ENCODE measurements at places on chromosomes 4 and X. TPM values are rescaled to one million over a fixed set of nuclear protein-coding genes. Genes with fewer than 3 reads are reported as not detected.

MAGEE1 gene
- 2.7 TPM for total RNA-seq

SPANXN4 gene
- total RNA-seq, result not detected

RASL11B gene
- total RNA-seq, result 2.1 TPM

XG gene
- 6.4 TPM for total RNA-seq

CDS1 gene
- 4.5 TPM for total RNA-seq

FGFBP1 gene
- total RNA-seq, result 5.7 TPM

GATA1 gene
- 0.41 TPM for total RNA-seq

MAGIX gene
- 3.5 TPM for total RNA-seq

HPGDS gene
- 2.8 TPM for total RNA-seq

PRICKLE3 gene
- 7.7 TPM for total RNA-seq

FAM13A gene
- 68.5 TPM for total RNA-seq

TCEAL7 gene
- 292 TPM for total RNA-seq

DDX53 gene
- total RNA-seq, result not detected

CTAG1A gene
- not detected for total RNA-seq

HAND2 gene
- total RNA-seq, result 13.2 TPM

HTT gene
- 69.3 TPM for total RNA-seq

PLAC8 gene
- 2.4 TPM for total RNA-seq

MFAP3L gene
- total RNA-seq, result 4.1 TPM

EPGN gene
- total RNA-seq, result not detected

TBCK gene
- total RNA-seq, result 72.9 TPM

FMR1NB gene
- not detected for total RNA-seq

AREG gene
- 2.7 TPM for total RNA-seq

SMR3B gene
- not detected for total RNA-seq

NAA10 gene
- total RNA-seq, result 47.8 TPM

TMEM35A gene
- total RNA-seq, result 1.7 TPM

CFAP299 gene
- not detected for total RNA-seq

TLL1 gene
- 11.9 TPM for total RNA-seq

ABCG2 gene
- total RNA-seq, result 6.9 TPM

CABS1 gene
- total RNA-seq, result not detected

DUX4 gene
- total RNA-seq, result not detected

RHOH gene
- 0.62 TPM for total RNA-seq

STARD8 gene
- total RNA-seq, result 16.1 TPM

IL2RG gene
- total RNA-seq, result 4.3 TPM

TMPRSS11E gene
- total RNA-seq, result 3.5 TPM

TBC1D14 gene
- total RNA-seq, result 57.1 TPM

TRIM75 gene
- not detected for total RNA-seq

ZCCHC18 gene
- 1.2 TPM for total RNA-seq

GPRASP1 gene
- total RNA-seq, result 14.4 TPM

C1GALT1C1 gene
- total RNA-seq, result 28.1 TPM

CHST7 gene
- 11.7 TPM for total RNA-seq

GLRB gene
- 2.8 TPM for total RNA-seq

PCGF3 gene
- 62.0 TPM for total RNA-seq

GAB3 gene
- 9.0 TPM for total RNA-seq

FABP2 gene
- total RNA-seq, result not detected

APBB2 gene
- 80.0 TPM for total RNA-seq

TCEAL1 gene
- 44.8 TPM for total RNA-seq

TRAM1L1 gene
- total RNA-seq, result 5.8 TPM
